ENCODE measurements at places on chromosomes 1 and 21.

GRCh38 chr1:1109743-1110142, 6.1 kb downstream of the C1orf159 start:
- DNase-seq: no peak

GRCh38 chr1:54950369-54951163, 29.9 kb upstream of the TMEM61 start:
- peak; percentile 57 for DNase-seq

DNA sequence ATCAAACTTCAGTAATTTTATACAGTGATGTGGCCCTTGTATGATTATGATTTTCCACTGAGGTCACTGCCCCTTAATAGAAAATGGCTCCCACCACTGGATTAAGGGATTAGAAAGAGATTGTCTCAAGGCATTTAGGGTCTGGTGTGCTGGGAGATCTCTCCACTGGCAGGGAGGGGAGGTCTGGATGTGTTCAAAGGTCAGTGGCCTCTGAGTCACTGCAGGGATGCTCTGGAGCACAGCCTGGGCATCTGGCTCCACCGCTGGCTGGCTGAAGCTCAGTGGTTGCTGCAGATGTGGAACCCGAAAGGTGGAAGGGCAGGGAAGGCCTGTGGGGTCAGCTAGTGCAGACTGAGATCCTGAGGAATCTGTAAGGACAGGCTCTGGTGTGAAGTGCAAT, 18.3 kb upstream of the CHI3L1 start:
- DNase-seq: no peak

GRCh38 chr1:111903148-111903870, 86.2 kb downstream of the KCND3 start:
- DNase-seq: no peak

- no peak for DNase-seq
These were observed 34.2 kb downstream of the AHDC1 start for GRCh38 chr1:27569506-27570291.

GRCh38 chr1:32774950-32775634, 42.1 kb downstream of the YARS1 start:
- DNase-seq: no peak

DNA sequence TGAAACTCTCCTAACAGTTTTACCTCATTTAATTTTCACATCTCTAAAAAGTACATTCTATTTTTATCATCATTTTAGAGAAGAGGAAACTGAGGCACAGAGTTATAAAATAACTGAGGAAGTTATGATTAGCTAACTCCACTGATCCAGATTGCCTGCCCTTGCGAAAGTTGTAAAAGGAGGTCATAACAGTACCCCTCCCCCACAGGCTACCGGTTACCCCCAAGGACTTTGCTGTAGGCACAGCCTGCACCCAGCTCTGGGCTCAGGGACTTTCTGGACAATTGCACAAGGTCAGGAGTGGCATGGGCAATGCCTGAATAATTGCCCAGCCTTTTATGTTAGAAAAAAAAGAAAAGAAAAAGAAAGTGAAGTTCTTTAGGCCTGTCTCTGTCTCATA, 22.7 kb downstream of the PIGM start:
- DNase-seq: no peak

GRCh38 chr1:113895098-113895497, 7.7 kb upstream of the BCL2L15 start:
- no peak for DNase-seq

Measured in CD4-positive, alpha-beta T cell (primary cell).